NCI-H1930 (cell line): ENCODE measurements at places on chromosomes 2 and 18.

DNA sequence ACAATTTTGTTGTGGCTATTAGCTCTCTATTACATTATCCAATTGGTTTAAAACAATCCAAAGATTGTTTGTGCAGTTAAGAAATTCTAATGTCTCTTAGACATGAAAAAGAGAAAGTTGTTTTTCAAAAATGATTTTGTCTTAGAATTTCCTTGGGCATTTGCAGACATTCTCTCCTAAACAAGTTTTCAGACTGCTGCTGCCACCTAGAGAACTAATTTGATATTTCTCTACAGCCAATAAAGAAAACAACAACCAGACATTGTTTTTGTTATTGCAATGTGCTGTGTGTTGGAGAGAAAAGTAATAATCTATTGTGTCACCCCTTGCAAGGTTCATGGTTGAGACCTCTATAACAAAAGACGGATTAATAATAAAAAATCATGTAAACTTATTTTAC lies 119.0 kb upstream of the SYT4 start:
- DNase-seq = no peak

DNA sequence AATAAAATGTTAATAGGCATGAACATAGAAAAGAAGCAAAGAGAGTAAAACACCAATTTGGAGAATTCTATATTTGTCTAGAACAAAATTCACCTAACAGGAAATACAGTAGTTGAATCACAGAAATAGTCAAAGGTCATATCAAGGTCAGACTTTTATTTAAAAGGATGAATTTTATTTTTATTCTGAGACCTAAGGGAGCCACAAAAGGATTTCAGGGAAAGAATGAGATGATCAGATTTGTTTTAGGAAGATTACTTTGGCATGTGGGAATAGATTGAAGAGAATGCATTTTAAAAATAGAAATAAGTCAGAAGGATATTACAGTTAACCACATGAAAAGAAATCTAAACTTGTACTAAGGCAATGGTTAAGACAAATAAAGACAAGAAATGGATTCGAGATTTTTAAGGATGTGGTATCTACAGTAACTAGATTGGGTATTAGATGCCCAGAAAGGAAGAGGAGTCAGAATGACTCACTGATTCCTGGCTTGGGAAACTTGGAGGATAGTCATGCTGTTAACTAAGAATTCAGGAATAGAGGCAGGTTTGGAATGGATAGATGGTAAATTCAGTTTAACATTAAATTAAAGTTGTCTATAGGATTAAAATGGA lies 56.0 kb downstream of the METTL4 start:
- no peak for DNase-seq

DNA sequence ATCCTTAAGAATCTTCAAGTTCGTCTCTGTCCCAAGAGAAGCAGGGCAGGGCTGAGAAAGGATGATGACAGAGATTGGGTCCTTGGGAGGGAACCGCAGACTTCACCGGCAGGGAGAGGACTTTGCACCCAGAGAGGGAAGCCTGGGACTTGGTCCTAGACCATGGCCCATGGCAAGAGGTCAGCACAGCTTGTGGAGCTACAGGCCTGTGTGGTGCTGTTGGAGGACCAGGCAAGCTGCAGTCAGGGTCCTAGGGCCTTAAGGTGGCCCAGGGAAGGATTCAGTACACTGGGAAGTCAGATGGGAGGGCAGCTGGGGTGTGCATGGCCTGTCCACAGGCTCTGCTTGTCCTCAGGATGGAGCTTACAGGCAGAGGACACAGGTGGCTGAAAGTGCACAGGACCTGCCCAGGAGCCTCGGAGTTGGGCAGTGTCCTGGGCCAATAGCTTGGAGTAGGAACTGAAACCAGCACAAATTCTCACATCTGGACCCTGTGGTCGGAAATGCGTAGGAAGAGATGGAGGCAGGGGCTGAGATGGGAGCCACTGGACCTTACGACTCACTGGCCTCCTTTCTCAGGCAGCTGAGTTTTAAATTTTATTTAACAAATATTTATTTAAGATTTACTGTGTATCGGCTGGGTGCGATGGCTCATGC lies 56.4 kb upstream of the TCF7L1 start:
- DNase-seq = no peak

GRCh38 chr18:12359515-12359927 lies 17.5 kb downstream of the AFG3L2 start:
- DNase-seq = no peak

DNA sequence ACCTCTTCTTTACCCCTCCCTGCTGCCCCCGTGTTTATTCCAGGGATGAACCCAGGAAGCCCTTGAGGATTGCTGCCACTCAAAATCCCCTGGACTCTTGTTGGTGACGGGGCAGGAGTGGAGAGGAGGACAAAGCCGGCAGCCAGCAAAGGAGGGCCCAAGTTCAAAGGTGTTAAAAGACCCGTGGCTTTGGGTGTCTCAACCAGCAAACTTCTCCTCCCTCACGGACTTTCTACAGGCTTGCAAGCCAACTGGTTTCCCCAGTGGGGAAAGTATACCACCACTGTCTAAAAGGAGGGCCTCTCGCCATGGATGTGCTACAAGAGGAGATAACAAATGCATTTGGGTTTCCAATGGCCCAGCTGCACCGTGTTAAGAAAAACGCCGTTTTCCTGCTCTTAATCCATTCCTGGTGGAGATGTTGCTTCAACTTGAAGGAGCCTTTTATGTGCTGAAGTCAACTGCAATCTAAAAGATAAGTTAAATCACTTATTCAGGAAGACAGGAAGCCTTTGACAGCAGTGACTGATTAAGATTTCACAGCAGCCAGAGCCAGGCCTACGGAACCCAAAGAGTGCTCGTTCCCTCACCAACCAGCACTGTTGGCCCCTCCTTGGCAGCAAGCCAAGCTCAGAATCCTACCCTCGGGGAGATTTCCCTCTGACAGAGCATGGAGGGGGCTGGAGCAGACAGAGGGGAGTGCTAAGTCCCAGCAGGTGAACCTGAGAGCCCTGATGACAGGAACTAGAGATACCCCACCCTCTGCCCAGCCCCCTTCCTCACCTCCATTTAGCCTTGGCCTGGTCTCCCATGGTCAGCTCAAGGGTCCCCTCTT lies 57.8 kb downstream of the ZBTB7C start:
- DNase-seq = no peak

GRCh38 chr2:126750506-126750905 lies 94.5 kb downstream of the GYPC start:
- no peak for DNase-seq

DNA sequence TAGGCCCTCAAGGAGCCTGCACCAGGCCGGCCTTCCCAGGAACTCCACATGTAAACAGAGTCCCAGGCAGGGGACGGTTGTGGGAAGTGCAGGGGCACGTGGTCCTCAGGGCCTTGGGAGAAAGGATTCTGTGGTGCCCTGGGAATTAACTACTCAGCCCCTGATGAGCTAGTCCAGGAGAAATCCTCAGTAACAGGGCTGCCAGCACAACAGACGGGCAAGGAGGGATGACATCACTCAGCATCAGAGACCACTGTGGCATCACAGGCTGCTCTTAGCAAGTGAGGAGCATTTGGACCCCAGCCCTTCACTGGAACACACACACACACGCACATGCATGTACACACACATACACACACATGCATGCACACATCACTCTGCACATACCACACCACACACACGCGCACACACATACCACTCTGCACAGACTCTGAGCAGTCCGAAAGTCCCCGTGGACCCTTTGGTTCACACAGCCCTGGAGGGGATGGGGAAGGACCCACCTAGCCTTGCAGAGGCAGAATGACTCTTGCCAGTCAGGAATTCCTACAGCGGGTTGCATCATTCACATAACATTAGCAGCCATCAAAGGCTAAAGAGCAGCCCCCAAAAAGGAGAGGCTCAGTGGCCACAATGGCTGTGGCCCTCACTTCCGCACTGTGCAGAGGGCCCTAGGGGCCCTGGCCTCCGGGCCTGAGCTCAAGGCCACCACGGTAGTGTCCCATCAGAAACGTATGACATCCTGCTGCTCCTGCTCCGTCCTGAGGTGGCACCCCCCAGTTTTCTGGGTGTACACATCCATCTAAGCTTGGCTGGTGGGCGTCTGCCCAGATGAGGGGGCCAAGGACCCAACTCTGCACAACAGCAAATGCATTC lies 1.9 kb upstream of the NMUR1 start:
- DNase-seq = no peak

DNA sequence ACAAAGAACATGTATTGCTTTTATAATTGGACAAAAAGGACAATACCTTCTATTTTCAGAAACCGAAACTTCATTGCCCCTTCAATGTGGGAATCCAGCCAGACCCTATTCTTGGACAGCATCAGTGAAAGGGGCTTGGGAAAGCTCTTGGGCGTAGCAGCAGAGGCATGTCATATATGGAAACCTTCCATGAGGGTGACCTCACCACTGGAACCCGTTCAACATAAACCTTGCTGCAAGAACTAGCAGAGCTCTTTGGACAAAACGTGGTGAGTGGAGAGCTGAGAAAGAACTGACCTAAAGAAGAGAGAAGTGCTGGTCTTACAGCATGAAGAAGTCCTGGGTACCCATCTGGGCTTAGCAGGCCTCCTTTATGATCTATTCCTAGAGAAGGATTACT lies 22.7 kb upstream of the ACTG2 start:
- no peak for DNase-seq

GRCh38 chr2:234641086-234641485 lies 144.2 kb upstream of the ARL4C start:
- DNase-seq = no peak

DNA sequence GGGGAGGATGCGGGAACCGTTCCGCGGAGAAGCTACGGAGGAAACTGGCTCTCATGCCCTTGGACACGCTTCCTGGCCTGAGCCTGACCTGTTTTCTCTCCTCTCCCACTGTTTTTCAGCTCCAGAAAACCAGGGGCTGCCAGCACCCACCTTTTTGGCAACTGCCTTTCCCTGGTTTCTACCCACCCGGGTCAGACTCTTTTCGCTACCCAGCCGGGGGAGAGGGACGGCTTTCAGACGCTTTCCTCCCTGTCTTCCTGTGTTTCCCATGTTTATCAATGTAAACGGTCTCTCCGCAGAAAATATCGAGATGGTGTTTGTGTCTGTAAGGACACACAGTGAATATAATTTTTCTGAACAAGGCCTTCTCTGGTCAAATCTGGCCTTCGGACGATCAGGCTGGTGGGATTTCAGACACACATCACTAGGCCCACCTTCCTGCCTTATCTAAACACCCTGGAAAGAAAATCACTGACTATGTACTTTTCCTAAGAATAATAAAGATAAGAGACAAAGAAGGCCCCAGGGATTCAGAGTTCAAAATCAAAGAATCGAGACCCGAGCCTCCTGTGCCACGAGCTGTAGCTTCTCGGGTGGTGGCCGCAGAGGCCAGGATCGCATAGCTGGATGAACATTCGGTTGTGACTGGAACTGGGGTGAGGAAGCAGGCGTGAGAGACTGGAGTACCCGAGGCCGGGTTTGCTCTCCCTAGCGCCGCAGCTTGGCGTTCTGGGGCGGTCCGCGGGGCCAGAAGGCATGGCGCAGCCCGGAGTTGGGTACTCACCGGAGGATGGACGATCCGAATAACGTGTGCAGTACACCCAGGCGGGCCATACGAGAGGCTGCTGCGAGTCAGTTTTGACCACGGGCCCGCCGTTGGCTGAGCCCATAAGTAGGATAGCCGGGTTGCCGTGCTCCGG lies 1.7 kb downstream of the EN1 start:
- no peak for DNase-seq
